LoVo (cell line): ENCODE measurements at places on chromosomes 12 and 14.

- no peak for DNase-seq
Observed at GRCh38 chr14:103427485-103428443, 42.5 kb downstream of the MARK3 start.

- no peak for DNase-seq
Observed at GRCh38 chr12:44403185-44403584, 472.9 kb downstream of the NELL2 start.

DNA sequence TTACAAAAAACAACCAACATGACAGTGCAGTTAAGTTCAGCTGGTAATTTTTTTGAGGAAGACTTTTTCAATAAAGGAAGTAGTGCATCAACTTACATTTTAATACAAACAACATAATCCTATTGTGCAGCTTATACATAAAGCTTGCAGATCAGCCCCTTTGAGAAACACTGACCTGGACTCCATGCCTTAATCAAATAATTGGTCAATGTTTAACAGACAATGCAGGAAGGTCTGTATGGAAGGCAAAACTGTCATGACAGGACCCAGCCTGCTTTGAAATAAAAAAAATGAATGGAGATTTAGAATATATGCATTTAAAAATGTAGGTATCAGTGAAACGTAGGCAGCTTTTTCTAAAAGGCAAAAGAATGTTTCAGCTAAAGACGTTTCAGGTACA is 321.7 kb upstream of the RPL10L start:
- DNase-seq: no peak

DNA sequence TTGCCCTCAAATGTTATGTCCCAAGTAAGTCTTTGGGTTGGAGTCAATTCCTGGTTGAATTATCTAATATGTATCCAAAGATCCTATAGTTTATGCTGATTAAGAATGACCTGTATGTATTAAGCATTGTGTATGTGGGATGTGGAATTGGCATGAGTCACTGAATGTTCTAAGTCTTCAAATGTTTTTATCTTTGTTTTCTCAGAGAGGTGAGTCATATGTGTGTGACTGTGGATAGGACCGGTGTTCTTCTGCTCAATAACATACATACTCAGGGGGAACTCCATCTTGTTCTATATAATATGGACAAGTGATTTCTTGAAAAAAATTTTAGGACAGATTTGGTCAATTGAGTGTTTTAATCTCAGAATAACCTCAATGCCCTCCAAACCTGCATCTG is 57.9 kb downstream of the NAV3 start:
- DNase-seq: peak; percentile 57

DNA sequence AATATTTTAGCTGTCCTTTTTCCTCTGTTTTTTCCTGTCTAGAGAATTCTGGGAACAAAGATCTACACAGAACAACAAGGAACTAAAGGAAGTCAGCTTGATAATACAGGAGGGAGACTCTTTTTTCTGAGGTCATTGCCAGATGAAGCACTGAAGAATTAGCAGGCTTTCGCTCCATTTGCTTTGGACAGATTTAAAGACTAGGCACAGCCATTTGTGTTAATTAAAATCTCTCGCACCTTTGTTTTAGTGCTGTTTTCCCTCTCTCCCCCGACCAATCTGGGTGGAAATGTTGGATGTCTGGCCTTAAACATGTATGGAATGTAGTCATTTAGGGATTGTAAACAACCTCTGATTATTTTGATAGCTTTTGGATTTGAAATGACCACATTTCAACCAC is 9.6 kb upstream of the GPHN start:
- DNase-seq: no peak

GRCh38 chr12:113424915-113425823 is 3.0 kb downstream of the SDSL start:
- DNase-seq: peak; percentile 55

- DNase-seq: no peak
Observed at GRCh38 chr14:83129496-83129895, 1595.8 kb upstream of the SEL1L start.

DNA sequence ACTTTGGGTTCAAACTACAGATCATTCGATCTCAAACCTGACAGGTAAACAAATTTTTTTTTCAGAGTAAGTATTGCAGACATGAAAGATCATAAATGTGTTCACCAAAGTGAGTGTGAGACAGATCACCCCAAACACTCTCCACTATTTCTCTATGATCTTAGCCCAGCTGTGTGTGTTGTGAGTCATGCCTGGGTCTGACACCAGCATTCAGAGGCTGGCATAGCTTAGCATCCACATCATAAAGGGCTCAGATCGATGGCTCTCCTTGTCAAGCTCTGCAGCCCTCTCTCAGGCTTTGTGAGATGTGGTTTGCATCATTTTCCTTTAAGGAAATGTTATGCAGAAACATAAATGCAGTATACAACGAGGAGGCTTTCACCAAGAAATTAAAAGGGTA is 164.9 kb downstream of the ETV6 start:
- DNase-seq: no peak

DNA sequence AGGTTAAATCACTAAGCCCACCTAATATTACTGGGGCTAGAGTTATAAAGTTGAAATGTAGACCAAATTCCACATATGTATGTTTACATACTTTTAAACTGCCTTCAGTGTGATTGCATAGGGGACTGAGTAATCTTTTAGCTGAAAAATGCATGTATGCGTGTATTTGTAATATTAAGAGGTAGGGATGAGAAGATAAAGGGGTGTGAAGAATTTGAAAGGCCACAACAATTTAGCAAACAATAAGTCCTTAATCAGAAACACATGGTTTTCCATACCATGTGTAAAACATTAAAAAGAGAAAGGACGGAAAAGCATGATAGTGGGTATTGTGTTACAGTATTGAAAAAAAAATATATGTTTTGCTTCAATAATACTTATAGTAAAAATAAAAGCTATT is 919.9 kb upstream of the FLRT2 start:
- no peak for DNase-seq

GRCh38 chr14:58216544-58216943 is 16.6 kb downstream of the ACTR10 start:
- no peak for DNase-seq

- no peak for DNase-seq
Observed at GRCh38 chr12:49693931-49694444, 13.2 kb downstream of the FMNL3 start.

GRCh38 chr12:100668945-100669536 is 95.6 kb downstream of the GAS2L3 start:
- peak; percentile 80 for DNase-seq

DNA sequence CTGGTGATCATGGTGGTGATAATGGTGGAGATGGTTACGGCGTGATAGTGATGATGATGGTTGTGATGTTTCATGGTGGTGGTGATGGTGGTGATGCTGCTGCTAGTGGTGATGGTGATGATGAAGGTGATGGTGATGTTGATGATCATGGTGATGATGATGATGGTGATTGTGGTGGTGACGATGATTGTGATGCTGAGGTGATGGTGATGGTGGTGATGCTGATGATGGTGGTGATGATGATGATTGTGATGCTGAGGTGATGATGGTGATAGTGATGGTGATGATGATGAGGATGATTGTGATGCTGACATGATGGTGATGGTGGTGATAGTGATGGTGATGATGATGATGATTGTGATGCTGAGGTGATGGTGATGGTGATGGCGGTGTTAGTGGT is 113.2 kb upstream of the EVL start:
- DNase-seq: no peak

GRCh38 chr12:31599053-31599452 is 8.1 kb upstream of the DENND5B start:
- no peak for DNase-seq

- no peak for DNase-seq
Observed at GRCh38 chr14:95237958-95238340, 80.6 kb upstream of the DICER1 start.

- no peak for DNase-seq
Observed at GRCh38 chr12:67980391-67980790, 8.9 kb upstream of the IFNG-AS1 start.

DNA sequence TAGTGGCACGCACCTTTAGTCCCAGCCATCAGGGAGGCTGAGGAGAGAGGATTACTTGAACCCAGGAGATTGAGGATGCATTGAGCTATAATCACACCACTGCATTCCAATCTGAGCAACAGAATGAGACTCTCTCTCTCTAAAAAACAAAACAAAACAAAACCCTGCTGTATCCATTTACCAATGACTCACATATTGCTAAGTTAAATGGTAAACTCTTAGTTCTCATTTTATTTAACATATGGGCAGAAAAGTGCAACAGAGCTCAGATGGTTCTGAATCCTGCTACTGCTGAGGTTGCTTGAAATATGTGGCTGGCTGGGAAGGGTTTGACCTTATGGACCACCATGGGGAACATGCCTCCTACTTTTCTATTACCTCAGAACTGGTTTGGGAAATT is 33.7 kb upstream of the CCNT1 start:
- DNase-seq: no peak

DNA sequence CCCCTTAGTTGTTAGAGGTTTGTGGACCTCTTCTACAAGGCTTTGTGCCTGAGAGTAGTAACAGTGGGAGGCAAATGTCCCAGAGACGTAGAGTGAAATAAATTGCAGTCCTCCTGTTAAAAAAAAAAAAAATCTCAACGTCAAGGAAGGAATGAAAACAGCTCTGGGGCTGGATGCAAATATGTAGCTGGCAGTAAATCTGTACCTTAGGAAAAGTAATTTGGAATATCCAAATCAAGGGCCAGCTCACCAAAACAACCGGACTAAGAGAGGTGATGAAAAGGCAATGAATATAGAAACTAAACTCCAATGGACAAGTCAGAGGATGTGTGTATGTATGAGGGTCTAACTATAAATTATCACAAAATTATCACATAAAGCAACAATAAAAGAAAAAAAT is 27.0 kb downstream of the SINHCAF start:
- DNase-seq: no peak

- DNase-seq: no peak
Observed at GRCh38 chr12:105256921-105257320, 20.9 kb upstream of the APPL2 start.

GRCh38 chr12:110200124-110200417 is 75.9 kb downstream of the IFT81 start:
- DNase-seq: no peak

- no peak for DNase-seq
Observed at GRCh38 chr12:122327494-122328385, 61.4 kb upstream of the VPS33A start.

DNA sequence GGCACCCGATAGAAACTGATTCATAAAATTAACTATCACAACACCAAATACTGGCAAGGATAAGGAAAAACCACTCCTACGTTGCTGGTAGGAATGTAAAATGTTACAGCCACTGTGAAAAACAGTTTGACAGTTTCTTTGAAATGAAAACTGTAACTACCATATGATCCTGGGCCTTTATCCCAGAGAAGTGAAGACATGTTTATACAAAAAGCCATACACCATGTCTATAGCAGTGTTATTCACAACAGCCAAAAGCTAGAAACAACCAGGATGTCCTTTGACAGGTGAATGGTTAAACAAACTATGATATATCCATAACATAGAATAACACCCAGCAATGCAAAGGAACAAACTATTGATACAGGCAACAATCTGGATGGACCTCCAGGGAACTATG is 3.7 kb upstream of the C14orf132 start:
- no peak for DNase-seq

- no peak for DNase-seq
Observed at GRCh38 chr12:15469356-15469755, 147.0 kb downstream of the PTPRO start.

GRCh38 chr12:108491256-108491655 is 23.8 kb upstream of the FICD start:
- DNase-seq: no peak

GRCh38 chr12:121288158-121288845 is 8.2 kb downstream of the CAMKK2 start:
- no peak for DNase-seq

DNA sequence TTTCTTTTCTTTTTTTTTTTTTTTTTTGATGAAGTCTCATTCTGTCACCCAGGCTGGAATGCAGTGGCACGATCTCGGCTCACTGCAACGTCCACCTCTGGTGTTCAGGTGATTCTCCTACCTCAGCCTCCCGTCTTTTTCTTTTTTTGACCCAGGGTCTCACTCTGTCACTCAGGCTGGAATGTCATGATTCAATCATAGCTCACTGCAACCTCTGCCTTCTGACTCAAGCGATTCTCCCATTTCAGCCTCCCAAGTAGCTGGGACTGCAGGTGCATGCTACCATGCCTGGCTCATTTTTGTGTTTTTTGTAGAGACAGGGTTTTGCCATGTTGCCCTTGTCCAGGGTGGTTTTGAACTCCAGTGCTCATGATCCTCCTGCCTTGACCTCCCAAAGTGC is 12.0 kb downstream of the FUT8 start:
- DNase-seq: no peak

GRCh38 chr12:120705618-120706017 is 4.6 kb upstream of the UNC119B start:
- DNase-seq: no peak

DNA sequence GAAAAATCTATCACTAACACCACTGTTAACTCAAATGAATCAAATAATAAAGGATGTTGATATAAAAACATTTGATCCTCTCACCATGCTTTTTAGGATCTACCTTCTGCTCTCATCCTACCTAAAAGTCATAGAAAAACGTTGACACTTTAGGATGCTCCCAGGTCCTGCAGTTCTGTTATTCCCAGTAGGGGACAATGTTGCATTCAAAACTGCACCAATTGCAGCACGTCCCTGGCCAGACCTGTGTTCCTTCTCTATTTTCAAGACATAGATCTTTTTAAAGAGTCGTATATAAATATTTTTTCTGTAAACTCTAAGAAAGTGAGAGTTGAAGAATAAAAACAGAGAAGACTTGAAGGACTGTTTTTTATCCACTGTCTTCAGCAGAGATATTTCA is 8.8 kb downstream of the AICDA start:
- no peak for DNase-seq

GRCh38 chr14:70808416-70809224 is 693 bp downstream of the MAP3K9 start:
- DNase-seq: peak; percentile 3

GRCh38 chr12:125038976-125039625 is 26.1 kb upstream of the AACS start:
- DNase-seq: no peak

GRCh38 chr14:66065188-66065587 is 421.0 kb upstream of the CCDC196 start:
- DNase-seq: no peak

DNA sequence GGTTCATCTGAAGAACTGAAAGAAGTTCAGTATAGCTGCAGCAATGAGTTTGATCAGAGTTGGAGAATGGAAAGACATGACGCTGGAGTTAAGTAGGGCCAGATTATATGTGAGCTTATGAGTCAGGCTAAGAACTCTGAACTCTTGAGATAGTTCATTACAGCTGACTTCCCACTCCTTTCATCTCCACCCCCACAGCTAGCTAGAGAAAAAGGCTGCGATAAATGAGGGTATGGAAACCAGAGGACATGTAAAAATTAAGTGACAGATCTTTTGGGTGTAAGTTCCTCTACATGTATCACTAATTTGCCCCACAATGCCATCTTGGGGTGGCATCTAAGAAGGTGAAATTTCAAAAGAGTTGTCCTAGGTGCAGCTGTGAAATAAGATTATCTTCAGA is 28.6 kb downstream of the PYM1 start:
- DNase-seq: no peak

- no peak for DNase-seq
Observed at GRCh38 chr14:67477926-67478799, 10.4 kb downstream of the TMEM229B start.
